ENCODE measurements at places on chromosomes 7 and 10.

DNA sequence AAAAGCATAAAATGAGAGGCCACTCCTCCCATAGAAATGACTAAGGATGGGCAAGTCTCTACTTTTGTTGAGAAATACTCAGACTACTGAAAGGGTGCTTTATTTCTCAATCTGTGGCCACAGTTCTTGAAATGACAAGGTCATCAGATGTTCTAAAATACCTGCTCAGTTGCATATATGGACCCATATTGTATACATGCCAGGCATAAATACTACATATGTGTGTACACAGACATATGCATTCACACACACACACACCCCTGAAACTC lies 691.5 kb upstream of the SORCS1 start:
- DNase-seq = no peak

DNA sequence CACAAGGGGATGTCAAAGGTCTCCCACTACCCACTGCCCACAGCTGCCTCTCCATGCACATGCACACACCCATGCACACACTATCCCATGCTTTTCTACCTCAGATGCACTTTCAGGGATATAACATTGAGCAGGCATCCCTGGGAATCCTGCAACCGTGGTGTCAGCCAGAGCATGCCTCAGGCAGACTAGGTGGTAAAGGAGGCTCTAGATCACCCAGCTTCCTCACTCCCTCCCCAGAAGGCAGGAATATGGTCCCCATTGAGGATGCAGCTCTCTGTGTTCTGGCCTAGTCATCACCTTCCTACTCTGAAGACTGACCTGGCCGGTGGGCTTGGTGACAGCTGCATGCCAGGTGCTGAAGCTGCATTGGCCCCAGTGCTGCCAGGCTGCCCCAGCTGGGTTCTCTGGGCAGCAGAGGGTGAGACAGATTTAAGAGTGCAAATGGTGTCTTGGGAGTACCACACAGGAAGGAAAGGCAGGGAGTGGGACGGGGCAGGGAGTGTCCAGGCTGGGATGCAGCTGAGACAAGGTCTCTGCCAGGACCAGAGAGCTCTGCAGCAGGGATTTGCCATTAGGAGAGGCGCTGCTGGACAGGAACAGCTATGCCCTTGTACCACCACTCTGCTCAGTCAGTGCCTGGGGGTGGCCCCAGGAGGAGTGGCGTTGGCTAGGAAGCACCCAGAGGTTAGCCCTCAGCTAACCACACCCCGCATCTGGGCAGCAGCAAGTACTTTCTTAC lies 53.4 kb upstream of the GDF10 start:
- no peak for DNase-seq

GRCh38 chr10:47183704-47184041 lies 116.3 kb upstream of the GDF10 start:
- no peak for DNase-seq

DNA sequence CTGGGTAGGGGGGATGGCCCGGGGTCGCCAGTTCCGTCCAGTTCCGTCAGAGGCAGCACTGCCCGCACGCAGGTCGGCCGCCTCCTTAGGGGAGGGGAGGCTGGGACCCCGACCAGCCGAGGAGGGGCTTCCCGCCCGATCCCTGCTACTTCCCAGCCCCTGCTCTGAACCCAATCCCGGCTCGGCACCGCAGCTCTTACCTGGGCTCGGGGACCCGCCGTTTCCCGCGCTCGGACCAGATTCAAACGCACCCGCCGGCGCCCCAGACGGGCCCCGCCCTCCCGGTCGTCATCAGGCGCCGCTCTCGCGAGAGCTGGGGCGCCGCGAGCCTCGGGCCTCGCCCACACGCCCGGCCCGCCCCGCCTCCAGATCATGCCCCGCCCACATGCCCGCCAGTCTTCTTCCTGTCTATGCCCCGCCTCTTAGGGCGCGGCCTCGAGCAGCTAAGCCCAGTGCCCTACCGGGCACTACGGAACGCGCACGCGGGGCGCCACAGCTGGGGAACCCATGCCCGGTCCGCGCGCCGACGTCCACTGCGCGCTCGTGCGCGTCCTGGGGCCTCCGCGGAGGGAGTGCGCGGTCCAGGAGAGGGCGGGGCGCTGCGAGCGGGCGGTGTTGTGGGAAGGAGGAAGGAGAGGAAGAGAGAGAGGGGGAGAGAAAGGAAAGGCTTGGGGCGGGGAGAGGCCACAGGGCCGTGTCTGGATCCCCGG lies at the start of gene NCAPG2:
NCAPG2 (minus strand) TSS at position 281 of the 710 bp plus-strand sequence. CDS start 2,905 bp downstream, outside the sequence.
- peak; percentile 98 for DNase-seq
